SW480 (cell line): ENCODE measurements at places on chromosomes 4 and X.

- peak; percentile 11 for DNase-seq
Observed at GRCh38 chr4:11214281-11214680, 214.4 kb downstream of the HS3ST1 start.

DNA sequence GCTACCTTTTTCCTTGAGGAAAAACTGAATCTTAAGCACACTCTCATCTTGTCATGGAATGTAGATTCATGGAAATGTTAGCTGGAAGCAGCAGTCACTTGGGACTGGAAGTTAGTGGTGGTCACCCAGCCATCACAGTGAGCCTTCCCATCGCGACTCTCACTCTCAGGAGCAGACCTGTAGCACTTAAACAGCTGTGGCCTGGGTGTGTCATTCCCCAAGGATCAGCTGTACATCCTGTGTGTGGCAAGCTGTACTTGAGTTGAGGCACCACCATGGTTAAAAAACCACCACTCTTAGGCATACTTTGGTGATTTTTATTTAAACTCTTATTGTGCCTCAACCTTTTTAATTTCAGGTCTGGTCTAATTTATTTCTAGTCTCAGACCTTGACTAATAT is 46.7 kb downstream of the JADE1 start:
- no peak for DNase-seq

DNA sequence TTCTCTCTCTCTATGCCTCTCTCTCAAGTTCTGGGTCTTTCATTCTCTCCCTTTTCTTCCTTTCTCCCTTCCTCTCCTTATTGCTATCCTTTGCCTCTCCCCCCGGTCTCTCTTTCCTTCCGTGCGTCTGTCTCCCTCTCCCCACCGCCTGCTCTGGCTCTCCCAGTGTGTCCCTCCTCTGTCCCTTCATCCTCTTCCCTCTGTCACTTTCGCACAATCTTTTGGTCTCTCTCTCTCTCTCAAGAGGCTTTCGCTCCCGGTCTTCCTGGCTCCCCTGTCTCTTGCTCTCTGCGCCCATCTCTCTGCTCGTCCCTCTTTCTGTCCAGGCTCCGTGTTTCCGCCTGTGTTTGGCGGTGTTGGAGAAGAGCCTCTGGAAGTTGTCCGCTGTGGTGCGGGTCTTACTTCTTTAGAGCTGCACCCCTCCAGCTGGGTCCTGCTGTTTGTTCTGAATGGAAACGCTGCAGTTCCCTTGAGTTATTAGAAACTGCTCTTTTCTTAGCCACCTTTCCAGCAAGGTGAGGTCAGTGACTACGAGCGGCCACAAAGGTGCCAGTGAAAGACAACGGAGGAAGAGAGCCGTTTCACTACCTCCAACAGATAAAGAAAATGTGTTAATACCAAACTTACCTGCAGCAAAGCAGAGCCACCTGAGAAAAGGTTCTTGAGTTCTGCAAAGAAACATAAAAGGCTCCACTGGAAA is 1.1 kb downstream of the BMPR1B start:
- no peak for DNase-seq

- DNase-seq: peak; percentile 36
Observed at GRCh38 chr4:102500352-102500695, 835 bp upstream of the NFKB1 start.

DNA sequence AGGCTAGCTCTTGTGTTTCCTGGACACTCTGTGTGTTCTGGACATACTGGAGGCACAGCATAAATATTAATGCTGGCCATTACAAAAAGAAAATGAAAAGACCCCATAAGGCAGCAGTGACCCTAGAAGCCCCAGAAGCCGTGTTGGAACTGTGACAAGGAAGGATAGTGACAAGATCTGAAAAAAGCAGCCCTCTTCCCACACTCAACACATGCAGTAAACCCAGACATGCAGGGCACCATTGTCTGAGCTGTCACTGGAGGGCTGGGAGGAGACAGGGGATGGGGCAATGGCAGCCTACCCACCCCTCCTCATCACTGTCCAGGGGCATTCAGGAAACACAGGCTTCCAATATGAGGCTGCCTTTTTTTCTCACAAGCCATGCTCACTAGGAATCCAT is 6.5 kb downstream of the TRIM2 start:
- no peak for DNase-seq
